ENCODE measurements at places on chromosomes 5 and 9. TPM values are rescaled to one million over a fixed set of nuclear protein-coding genes. Genes with fewer than 3 reads are reported as not detected.

Gene ARL14EPL
- not detected for total RNA-seq

DNA sequence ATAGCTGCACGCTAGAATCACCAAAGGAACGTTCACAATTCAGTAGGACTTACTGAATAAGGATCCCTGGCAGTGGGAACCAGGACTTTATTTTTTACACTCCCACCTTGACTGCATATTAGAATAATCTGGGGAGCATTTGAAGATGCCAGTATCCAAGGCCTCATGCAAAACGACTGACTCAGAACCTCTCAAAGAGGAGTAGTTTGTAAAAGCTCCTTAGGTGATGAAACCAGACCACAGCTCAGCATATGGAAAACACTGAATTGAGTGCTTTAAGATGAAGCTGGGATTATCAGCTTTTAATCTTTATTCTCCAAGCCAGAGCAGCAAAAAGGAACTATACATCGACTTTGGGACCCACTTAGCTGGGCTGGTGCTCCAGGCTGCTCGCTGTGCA lies 288.3 kb downstream of the MLLT3 start:
- DNase-seq: no peak

DNA sequence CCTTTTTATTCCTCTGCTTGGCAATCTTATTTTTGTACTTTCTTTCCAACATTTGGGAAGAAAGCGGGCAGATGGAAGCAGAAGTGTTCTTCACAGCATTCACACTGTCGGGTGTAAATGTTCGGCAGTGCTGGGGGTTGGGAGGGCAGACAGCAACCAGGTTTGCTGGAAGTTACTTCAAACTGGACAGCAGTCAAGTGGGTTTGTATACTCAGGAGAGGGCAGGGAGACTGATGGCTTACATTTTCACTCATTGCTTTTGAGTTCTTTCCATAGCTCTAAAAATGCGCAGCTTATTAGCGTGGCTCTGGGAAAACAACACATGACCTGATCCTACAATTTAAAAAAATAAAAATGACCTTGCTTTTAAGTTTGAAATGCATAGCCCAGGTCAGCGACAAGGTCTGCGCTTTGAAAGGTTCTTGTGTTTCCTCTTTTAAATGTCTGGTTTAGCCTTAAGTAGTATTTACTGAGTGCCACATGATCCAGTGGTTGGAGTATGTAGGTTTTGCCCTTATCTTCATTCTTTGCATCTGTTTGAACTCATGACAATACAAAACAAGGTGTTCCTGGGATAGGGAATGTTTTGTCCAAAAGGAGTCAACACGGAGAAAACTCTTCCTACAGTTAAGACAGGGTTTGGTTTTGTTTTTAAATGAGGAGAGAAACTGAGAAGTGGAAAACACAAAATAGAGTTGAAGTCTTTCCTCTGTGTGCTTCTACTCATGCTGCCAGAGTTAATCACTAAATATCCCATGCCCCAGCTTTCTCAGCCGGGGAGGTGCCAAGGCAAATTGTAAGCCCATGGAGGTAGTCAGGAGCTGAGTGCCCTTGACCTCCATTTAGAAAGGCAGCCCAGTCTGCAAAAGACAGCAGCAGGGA lies 132.7 kb upstream of the DMRT1 start:
- DNase-seq: no peak

- DNase-seq: no peak
Measured at GRCh38 chr5:125286271-125286670, 539.8 kb upstream of the ZNF608 start.
